ENCODE measurements at places on chromosomes 1 and 21. TPM values are rescaled to one million over a fixed set of nuclear protein-coding genes. Genes with fewer than 3 reads are reported as not detected.

- no peak for DNase-seq
Measured at GRCh38 chr1:219659684-219660083, 46.8 kb upstream of the ZC3H11B start.

DNA sequence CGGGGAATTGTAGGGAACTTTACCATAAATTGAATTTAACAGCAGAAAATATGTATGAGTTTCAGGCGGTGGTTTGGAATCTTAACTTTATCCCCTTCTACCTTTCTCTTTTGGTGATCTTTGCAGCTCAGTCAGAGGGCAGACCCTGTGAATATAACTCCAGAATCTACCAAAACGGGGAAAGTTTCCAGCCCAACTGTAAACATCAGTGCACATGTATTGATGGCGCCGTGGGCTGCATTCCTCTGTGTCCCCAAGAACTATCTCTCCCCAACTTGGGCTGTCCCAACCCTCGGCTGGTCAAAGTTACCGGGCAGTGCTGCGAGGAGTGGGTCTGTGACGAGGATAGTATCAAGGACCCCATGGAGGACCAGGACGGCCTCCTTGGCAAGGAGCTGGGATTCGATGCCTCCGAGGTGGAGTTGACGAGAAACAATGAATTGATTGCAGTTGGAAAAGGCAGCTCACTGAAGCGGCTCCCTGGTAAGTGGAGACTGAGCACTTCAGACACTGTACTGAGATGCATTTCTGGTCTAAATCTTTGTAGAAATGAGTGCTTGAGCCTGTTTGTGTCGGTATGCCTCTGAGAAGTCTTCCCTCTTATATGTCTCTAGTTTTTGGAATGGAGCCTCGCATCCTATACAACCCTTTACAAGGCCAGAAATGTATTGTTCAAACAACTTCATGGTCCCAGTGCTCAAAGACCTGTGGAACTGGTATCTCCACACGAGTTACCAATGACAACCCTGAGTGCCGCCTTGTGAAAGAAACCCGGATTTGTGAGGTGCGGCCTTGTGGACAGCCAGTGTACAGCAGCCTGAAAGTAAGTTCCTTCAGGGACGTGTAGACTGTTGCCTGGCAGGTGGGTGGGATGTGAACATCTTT, 1.5 kb downstream of the CCN1 start:
- peak; percentile 91 for DNase-seq

DNA sequence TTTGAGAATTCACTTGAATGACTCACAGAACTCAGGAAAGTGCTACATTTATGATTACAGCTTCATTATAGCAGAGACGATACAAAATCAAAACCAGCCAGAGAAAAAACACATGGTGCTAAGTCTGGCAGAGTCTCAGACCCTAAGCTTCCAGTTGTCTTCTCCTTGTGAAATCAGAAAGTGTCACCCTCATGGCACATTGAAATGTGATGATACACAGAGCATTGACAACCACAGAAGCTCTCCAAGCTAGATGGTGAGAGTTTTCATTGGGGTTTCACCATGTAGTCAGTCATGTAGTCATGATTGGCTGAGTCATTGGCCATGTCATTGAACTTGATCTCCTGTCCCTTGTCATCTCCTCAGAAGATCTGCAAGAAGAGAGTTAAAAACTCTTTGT, 526.6 kb downstream of the MRPL39 start:
- DNase-seq: no peak

DNA sequence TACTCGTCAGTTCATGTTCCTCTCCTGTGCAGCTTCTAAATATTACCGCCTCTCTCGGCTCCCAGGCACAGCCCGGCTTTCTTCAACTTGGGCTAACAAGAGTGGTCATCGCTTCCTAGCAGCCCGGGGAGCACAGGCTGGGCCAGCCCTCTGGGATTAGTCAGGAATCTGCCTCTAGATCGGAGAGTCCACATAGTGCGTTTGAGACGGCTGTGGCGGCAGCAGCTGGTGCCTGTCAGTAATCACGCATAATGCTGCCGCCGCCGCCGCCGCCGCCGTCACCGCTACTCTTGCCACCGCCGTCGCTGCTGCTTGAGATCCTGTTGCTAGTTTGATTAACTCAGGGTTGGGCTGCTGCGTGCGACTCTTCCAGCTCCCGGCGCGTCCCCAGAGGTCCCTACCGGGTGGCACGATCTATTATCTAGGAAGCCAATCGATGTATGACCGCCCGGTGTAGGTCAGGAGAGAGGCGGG, at the start of gene RXRG:
Gene RXRG (minus strand): TSS at position 230 of the 474 bp plus-strand sequence. CDS start 233 bp downstream, outside the sequence.
- no peak for DNase-seq

DNA sequence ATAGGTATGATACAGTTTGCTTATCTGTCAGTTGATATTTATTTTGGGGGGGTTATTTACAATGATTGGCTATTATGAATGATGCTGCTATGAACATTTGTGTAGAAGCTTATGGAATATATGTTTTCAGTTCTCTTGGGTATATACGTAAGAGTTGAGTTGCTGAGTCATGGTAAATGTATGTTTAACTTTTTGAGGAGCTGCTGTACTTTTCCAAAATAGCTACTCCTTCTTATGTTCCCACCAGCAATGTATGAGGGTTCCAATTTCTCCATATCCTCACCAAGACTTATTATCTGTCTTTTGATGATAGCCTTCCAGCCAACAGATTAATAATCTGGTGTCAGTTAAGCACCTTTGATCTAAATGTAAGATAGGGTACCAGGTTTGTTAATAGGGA, 11.9 kb downstream of the SOAT1 start:
- no peak for DNase-seq

Gene INKA2
- total RNA-seq: 10.8 TPM

GRCh38 chr1:48203287-48203900, 19.1 kb upstream of the SLC5A9 start:
- DNase-seq: no peak

- no peak for DNase-seq
Measured at GRCh38 chr1:56024155-56024554, 555.2 kb downstream of the PLPP3 start.

DNA sequence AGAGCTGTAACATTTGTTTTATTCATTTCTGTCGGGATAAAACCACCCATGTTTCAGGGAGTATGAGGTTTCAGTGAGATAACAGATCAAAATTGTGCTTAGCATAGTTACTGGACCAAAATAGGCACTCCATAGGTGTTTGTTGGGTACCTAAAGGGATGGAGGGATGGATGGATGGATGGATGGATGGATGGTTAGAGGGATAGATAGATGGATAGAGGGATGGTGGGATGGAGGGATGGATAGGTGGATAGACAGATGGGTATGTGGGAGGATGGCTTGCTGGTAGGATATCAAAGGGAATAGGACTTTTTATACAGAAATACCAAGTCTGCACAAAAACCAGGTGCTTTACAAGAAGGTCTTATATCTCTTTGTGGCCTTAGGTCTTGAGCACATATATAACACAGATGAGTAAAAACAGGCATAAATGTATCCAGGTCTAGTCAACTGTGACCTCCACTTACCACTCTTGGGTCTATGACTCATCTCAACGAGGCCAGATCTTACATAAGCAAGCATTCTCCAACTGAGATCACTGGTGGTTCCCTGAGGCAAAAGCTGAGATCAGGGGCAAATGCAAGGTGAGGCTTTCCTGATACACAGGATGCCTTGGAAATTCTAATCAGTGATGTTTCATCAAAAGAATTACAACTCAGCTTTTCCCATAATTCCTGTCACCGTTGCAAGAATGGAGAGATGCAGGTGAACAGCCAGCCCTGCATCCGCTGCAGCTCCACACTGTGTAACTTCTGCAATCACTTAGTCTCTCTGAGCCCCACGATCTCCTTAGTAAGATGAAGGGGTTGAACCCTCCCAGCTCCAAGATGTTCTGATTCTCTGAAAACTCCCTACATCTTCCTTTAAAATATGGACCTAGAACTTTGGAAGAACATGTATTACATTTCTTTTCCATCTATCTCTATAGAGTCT, 32.0 kb downstream of the PTAFR start:
- no peak for DNase-seq

DNA sequence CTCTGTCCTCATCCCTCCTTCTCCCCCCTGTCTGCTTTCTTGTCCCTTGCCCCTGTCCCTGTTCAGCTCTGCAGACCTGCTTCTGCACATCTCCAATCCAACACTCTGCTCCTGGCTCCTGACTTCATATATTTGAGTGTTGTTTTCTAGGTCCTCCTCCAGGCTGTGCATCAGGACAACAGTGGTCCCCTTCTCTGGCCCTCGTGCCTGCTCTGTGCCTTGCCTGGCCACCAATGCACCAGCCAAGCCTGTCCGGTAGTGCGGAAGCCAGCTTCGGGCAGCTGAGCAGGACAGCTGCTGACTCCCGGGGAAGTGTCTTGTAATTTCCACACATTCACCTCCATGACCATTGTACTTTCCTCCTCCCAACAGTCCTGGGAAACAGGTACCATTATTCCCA, 203.4 kb upstream of the RAB4A start:
- DNase-seq: peak; percentile 55

DNA sequence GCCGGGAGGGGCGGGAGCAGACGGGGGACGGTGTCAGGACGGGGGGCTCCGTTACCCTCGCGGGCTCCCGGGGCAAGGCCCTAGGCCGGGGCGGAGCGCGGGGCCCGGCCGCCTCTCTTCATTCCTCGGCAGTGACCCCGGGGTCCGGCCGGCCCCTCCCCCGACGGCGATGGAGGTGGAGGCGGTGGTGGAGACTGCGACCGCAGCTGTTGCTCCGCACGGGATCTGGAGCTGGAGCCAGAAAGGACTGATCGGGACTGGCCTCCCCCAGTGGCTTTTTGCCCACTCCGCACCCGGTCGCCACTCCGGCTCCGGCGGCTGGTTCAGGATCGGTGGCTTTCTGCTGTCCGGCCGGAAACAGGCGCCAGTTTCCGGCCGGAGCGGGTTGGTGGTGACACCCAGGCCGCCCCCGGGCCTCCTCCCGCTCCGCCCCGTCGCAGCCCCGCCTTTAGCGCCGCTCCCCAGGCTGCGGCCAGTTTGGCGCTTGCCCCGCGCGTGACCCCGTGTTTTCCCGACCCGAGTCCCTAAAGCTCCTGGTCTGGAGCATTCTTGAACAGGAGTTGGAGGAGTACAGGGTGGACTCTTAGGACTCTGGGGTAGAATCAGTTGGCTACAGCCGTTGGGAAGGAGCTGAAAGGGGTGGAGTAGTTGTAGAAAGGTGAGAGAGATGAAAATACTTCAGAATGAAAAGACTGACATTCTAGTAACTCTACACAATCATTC, at the start of gene OTUD7B:
Gene OTUD7B (minus strand): TSS at position 334 of the 723 bp plus-strand sequence. CDS start 33,216 bp downstream, outside the sequence.
- peak; percentile 93 for DNase-seq

DNA sequence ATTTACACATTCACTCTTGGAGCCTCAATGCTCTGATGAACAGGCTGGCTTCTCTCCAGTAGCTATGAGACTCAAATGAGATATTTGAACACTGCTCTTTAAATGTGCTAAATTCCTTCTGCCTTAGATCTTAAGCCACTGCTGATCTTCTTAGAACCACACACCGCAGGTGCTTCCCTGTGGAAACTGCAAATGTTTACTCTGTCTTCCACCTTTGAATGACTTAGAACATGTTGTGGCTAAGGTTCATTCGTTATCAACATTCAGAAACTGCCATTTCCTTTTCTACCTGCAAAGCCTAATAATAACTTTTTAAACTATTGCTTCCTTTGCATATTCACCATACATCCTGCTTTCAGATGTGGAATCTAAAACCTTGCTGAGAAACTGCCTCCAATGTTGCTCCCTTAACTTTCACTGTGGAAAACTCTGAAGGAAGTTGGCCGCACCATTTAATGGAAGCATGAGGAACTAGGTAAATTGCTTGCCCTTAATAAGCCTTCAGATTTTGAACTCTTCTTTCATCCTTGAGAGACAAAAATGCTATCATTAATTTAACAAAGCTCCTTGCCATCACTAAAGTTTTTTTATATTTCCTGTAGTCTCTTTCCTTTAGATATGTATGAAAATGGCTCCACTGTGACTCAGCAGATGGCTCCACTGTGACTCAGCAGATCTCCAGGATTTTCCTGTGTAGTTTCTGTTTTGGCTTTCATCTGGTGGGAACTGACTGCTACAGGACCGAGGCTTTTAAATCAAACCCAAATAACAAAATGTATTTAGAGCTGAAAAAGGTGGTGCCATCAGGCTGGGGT, 143.8 kb downstream of the TNFSF18 start:
- DNase-seq: no peak

DNA sequence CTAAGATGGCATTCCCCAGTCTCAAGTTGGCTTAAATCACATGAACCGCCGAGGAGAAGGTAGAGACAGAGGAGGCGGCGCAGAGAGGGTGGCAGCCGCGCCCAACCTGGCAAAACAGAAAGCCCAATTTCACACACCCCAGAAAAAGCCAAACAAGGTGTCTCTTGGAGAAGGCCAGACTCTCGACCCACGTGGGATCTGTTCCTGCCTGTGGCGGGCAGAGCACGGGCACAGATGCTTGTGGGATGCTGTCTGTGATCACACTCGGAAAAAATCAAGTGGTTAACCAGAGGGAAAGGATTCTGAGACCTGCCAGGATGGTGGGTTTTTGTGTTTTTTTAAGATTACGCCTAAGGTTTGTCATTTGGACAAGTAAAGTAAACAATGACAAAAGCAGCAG, 80.7 kb downstream of the MRPL37 start:
- no peak for DNase-seq

- no peak for DNase-seq
Measured at GRCh38 chr1:185406691-185407009, 89.6 kb upstream of the IVNS1ABP start.

GRCh38 chr1:67988066-67988465, 62.4 kb downstream of the DIRAS3 start:
- DNase-seq: no peak

GRCh38 chr1:181131255-181131941, 42.9 kb downstream of the IER5 start:
- no peak for DNase-seq

DNA sequence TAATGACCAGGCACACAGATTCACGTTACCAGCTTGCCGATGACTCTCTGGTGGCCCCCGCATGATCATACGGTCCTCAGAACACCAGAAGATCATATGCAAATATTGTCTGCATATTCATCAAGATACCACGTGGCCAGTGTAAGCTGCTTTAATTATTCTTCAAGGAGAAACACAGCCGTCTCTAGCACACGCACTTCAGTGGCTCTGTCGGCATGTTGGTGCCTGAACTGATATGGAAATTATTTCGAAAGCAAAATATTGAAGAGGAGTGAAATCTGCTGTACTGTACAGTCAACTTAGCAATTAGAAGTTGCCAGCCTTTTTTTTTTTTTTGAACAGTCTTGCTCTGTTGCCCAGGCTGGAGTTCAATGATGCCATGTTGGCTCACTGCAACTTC, 5.9 kb upstream of the KIF26B start:
- no peak for DNase-seq

- no peak for DNase-seq
Measured at GRCh38 chr1:107172450-107173170, 31.8 kb downstream of the NTNG1 start.

Gene PAQR7
- total RNA-seq: 9.3 TPM

GRCh38 chr1:188027613-188028012, 1198.9 kb downstream of the PLA2G4A start:
- DNase-seq: no peak

Gene SMCP
- total RNA-seq: not detected
